ENCODE measurements at places on chromosomes 13 and 19.
A peak's percentile ranks its signal among the peaks of the same experiment; 100 is the strongest.

DNA sequence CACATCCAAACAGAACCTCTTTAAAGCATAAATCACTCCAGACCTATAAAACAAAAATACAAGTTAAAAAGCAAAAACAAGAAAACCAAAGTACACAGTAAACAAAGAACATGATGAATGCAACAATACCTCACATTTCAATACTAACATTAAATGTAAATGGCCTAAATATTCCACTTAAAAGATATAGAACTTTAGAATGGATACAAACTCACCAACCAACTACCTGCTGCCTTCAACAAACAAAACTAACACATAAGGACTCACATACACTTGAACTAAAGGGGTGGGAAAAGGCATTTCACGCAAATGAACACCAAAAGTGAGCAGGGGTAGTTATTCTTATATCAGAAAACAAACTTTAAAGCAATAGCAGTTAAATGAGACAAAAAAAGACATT, 44.9 kb upstream of the PABPC3 start:
- H3K36me3 ChIP-seq, result no peaks in the 10 kb centered on the region
- no peak for DNase-seq
- peaks cover 64% of the 10 kb centered on the region for H3K27me3 ChIP-seq
- no peak overlapping the region for H3K27ac ChIP-seq

GRCh38 chr19:18109733-18110608, 12.4 kb downstream of the MAST3 start:
- peak overlapping the region; percentile 79 for H3K4me3 ChIP-seq
- H3K27me3 ChIP-seq, result peaks cover 4% of the 10 kb centered on the region
- H3K4me1 ChIP-seq, result peaks cover 13% of the 10 kb centered on the region
- DNase-seq, result peak; percentile 45
- H3K36me3 ChIP-seq, result peaks cover 4% of the 10 kb centered on the region

DNA sequence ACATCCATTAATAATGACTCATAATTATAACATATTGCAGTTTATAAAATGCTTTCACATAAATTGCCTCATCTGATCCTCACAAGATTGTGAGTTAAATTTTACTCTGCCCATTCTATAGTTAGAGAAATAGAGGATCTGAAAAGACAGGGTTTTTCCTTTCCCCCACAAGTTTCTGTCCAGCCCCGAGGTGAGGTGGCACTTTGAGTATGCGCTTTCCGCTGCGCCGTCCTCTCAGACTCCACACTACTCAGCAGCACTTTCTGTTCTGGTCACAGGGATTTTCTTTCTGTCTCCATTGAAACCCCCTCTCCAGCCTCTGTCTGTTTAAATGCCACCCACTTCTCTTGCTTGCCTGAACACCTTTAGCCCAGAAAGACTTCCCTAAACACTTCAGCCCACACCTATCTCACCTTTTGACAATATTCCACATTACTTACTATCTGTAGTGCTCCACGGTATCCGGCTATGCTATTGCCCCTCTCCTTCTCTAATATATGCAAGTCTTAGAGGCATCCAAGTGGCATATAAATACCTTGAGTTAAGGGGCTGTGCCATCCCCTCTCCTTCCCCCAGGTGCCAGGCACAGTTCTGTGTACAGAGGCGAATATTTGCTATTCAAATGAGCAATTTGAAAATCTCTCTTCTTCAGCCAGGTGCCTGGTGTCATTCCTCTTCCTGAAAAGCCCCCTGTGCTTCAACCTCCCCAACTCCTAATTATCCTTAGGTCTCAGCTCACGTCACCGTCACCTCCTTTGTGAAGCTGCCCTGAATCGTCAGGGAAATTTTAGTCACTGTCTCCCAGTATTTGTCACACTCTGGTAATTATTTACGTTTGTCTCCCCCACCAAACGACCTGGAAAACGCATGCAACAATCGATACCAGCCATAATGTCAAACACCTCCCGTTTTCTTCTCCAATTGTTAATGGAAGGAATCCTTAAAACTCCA, 268.7 kb downstream of the NHLRC3 start:
- H3K4me3 ChIP-seq, result no peak overlapping the region
- no peaks in the 10 kb centered on the region for H3K4me1 ChIP-seq
- no peak for DNase-seq
- H3K36me3 ChIP-seq, result no peaks in the 10 kb centered on the region
- H3K27me3 ChIP-seq, result peaks cover 3% of the 10 kb centered on the region
- H3K27ac ChIP-seq, result no peak overlapping the region

DNA sequence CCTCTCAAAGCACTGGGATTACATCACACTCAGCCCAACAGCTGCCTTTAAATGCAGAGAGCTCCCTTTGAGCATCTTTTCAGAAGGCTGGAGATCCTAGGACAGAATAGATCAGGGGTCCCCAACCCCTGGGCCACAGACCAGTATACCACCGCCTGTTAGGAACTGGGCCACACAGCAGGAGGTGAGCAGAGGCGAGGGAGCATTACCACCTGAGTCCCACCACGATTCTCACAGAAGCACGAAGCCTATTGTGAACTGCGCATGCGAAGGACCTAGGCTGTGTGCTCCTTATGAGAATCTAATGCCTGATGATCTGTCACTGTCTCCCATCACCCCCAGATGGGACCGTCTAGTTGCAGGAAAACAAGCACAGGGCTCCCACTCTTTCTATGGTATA, 2.2 kb upstream of the WTIP start:
- H3K4me3 ChIP-seq, result no peak overlapping the region
- no peak overlapping the region for H3K27ac ChIP-seq
- H3K27me3 ChIP-seq, result peaks cover 39% of the 10 kb centered on the region
- DNase-seq, result no peak

GRCh38 chr13:75507027-75508001, 25.3 kb upstream of the TBC1D4 start:
- no peak for DNase-seq
- peaks cover 2% of the 10 kb centered on the region for H3K4me1 ChIP-seq
- no peak overlapping the region for H3K27ac ChIP-seq
- H3K36me3 ChIP-seq, result no peaks in the 10 kb centered on the region
- H3K4me3 ChIP-seq, result no peak overlapping the region

DNA sequence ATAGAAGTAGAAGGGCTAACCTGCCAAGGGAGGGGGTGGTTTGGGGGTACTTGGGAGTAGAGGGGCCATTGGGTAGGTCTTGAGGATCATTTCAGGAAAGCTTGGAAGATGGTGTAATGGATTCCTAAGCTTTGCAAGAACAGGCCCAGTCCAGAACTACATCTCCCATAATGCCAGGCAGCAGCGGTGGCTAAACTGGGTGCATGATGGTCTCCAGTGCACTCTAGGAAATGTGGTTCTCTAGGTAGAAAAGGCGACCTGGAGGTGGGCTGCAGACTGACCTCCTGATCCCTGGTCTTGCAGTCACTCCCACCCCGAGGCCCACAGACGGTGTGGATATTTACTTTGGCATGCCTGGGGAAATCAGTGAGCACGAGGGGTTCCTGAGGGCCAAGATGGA, 3.8 kb downstream of the APLP1 start:
- peaks cover 19% of the 10 kb centered on the region for H3K27me3 ChIP-seq
- H3K4me1 ChIP-seq, result peaks cover 14% of the 10 kb centered on the region
- DNase-seq, result no peak
- H3K27ac ChIP-seq, result no peak overlapping the region

DNA sequence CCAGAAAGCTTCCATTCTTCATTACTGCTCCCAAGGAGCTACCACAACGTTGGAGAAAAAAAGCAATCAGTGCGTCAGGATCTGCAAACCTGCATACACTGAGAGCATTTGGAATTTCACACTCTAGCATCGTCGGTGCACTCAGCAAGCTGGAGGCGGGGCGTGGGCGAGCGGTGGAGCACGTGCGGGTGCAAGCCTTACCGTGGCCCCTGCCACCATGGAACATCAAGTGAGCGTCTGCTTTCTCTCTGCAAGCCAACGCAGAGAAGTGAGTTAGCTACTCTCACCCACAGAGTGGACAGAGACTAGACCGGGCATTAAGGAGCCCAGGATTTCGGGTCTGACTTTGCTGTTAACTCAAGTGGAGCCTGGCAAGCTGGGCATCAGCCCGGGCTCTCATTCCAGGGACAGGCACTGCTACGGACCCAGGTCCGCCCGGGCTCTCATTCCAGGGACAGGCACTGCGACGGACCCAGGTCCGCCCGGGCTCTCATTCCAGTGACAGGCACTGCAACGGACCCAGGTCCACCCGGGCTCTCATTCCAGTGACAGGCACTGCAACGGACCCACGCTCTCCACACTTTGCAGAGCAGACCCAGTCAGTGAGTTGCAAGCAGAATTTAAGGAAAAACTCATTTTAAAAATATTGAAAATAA, 124.1 kb upstream of the SPACA7 start:
- H3K36me3 ChIP-seq, result no peaks in the 10 kb centered on the region
- no peaks in the 10 kb centered on the region for H3K27me3 ChIP-seq
- H3K4me3 ChIP-seq, result no peak overlapping the region
- H3K27ac ChIP-seq, result no peak overlapping the region

DNA sequence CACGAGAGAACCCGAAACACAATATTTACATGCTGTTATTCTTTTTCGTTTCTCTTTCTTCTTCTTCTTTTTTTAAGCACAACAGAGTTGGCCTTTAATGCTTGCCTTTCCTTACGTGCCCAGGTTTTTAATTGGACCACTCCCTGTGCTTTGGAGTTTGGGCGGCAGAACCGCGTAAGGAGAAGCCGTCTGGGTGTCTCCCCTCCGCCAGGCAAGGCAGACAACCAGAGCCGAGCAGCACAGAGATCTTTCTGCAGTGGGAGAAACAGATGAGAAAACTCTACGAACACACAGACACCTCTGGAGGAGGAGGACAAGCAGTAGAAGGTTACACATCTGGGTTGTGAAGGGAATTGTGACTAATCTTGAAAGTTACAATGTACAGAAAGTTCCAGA, 150.0 kb upstream of the UBL3 start:
- peaks cover 25% of the 10 kb centered on the region for H3K4me1 ChIP-seq
- H3K27me3 ChIP-seq, result no peaks in the 10 kb centered on the region
- no peak overlapping the region for H3K27ac ChIP-seq
- DNase-seq, result no peak
- H3K36me3 ChIP-seq, result no peaks in the 10 kb centered on the region

DNA sequence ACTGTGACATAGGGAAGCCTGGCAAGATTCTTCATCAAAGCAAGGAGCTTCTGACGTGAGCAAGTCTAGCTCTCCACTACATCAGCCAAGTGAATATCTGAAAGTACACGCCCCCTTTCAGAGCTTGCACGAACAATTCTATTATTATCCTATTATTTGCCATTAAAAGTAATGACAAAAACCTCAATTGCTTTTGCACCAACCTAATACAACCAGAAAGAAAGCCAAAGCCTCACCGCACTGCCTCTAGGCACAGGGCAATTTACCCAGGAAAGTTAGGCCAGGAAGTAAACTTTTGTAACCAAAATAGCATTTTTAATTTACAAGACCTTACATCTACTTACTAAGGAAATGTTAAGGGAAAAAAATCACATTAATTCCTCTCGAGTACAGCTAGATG, 41.2 kb downstream of the LATS2 start:
- H3K27ac ChIP-seq, result no peak overlapping the region
- no peak overlapping the region for H3K4me3 ChIP-seq
- H3K36me3 ChIP-seq, result no peaks in the 10 kb centered on the region
- no peak for DNase-seq
- H3K4me1 ChIP-seq, result peaks cover 18% of the 10 kb centered on the region

GRCh38 chr13:61252213-61252612, 163.4 kb downstream of the PCDH20 start:
- H3K36me3 ChIP-seq, result no peaks in the 10 kb centered on the region
- no peak overlapping the region for H3K27ac ChIP-seq
- no peaks in the 10 kb centered on the region for H3K4me1 ChIP-seq
- no peaks in the 10 kb centered on the region for H3K27me3 ChIP-seq
- no peak overlapping the region for H3K4me3 ChIP-seq

DNA sequence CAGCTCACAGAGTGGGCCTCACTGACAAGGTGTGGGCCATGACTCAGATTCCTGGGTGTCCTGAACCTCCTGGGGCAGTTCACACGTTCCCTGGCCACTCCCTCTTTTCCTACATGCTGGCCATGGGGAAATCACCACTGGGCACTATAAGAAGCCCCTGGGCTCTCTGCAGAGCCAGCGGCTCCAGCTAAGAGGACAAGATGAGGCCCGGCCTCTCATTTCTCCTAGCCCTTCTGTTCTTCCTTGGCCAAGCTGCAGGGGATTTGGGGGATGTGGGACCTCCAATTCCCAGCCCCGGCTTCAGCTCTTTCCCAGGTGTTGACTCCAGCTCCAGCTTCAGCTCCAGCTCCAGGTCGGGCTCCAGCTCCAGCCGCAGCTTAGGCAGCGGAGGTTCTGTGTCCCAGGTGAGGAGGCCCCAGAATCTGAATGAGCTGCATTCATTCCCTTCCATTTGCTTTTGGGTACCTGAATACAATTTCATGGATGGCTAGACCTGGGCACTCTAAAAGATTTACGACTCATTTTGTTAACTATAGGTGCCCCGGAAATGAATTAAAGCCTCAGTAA, at the start of gene OLFM4:
TSS of gene OLFM4 (plus strand) at position 177 of the 567 bp plus-strand sequence. CDS start at position 201, 24 bp downstream.
- H3K4me3 ChIP-seq, result no peak within 1 kb of the TSS
- no peaks in the 10 kb centered on the region for H3K36me3 ChIP-seq
- H3K4me1 ChIP-seq, result no peaks in the 10 kb centered on the region
- no peak within 1 kb of the TSS for H3K27ac ChIP-seq
- DNase-seq, result no peak

- peaks cover 10% of the 10 kb centered on the region for H3K36me3 ChIP-seq
- peaks cover 6% of the 10 kb centered on the region for H3K4me1 ChIP-seq
- no peaks in the 10 kb centered on the region for H3K27me3 ChIP-seq
- DNase-seq, result no peak
- H3K4me3 ChIP-seq, result no peak overlapping the region
These were observed 2.4 kb downstream of the TIMM13 start for GRCh38 chr19:2424686-2425621.

DNA sequence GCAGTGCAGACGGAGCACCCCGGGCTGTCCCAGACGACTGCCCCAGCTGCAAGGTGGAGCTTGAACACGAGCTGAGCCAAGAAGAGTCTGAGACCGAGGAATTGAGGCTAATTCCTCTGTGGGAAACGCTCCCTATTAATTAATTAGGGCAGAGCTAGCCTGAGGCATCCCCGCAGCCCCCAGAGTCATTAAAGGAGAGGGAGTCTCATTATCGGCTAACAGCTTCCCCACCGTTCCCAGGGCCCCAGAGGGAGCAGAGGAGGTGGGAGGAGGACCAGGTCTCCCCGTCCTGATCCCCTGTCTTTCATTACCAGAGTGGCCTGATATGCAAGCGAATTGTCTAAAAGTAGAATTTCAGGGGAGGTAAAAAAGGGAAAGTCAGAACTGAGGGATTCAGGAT, 13.1 kb upstream of the SLC1A6 start:
- H3K27me3 ChIP-seq, result no peaks in the 10 kb centered on the region
- no peak overlapping the region for H3K27ac ChIP-seq
- H3K4me1 ChIP-seq, result no peaks in the 10 kb centered on the region
